ENCODE measurements at places on chromosomes 5 and 9. TPM values are rescaled to one million over a fixed set of nuclear protein-coding genes. Genes with fewer than 3 reads are reported as not detected.

OR1J1 gene
- not detected for total RNA-seq

GALT gene
- total RNA-seq = 44.3 TPM

ARID3C gene
- total RNA-seq = 0.31 TPM

DENND4C gene
- 48.8 TPM for total RNA-seq

BTNL8 gene
- total RNA-seq = not detected

GIN1 gene
- 5.3 TPM for total RNA-seq

C5orf52 gene
- total RNA-seq = not detected

GLDC gene
- 38.8 TPM for total RNA-seq

DNA sequence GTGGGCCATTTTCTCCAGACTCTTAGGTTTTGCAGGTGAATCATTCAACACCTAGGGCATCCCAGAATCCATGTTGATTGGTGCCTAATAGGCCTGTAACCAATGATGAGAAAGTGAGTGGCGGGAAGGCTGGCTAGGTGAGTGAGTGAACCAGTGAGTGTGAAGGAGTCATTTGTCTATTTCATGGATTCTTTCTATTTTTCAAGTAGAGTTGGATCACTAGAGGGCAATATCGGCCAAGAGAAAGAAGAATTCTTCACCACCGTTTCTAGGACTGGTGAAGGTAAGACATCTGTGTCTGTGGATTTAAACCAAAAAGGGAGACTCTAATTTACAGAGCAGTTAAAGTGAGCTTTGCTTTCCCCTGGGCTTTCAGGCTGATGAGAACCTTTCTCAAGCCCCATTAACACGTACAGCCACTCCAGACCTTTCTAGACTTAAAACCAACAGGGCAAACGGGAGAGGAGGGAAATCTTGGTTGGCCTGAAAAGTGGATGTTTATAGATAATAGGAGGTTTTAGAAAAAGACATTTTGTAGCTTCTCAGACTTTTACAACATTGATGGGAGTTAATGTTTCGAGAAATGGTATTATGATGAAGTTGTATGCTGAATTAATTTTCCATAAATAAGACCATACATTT, 114.3 kb upstream of the IL12B start:
- peak; percentile 70 for DNase-seq

- DNase-seq = no peak
Measured at GRCh38 chr5:171661143-171661542, 124.5 kb upstream of the SMIM23 start.

- no peak for DNase-seq
Measured at GRCh38 chr5:14767735-14768507, 103.4 kb downstream of the OTULIN start.

DNA sequence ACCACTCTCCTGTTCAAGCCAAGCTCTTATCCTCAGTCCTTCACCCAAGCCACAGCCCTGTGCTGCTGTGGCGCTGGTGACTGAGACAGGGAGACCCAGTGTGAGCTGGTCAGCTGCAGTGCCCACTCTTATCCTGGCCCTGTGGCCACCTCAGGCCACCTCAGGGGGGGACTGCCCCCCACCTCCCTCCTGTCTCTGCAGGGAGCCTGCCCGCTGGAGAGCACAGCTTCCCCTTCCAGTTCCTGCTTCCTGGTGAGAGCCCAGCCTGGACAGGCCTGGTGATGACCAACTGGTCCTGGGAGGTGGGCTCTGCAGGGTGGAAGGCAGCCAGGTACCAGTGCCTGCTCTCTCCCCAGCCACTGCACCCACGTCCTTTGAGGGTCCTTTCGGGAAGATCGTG, 5.5 kb upstream of the EHMT1 start:
- DNase-seq = peak; percentile 43

GRCh38 chr5:150068071-150068470, 18.3 kb downstream of the CSF1R start:
- DNase-seq = no peak

GRCh38 chr5:144173766-144174165, 3.1 kb downstream of the KCTD16 start:
- DNase-seq = no peak

- DNase-seq = peak; percentile 82
Measured at GRCh38 chr5:174837919-174838902, 113.8 kb downstream of the MSX2 start.

DNA sequence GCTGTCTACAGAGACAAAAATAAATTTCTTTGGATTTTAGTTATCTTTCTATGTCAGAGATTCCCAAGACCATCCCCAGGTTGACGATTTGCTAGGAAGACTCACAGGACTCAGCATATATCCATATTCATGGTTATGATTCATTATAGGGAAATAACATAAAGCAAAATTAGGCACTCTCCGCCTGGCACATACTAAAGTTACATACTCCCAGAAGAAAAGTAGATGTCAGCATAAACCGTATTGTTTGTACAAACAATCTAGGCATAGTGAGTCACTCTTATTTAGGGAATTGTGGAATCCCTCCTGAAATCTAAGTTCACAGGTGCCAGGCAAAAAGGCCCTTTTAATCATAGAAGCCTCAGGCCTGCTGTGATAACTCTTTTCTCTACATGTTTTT, 62.9 kb downstream of the INSL6 start:
- no peak for DNase-seq

- DNase-seq = no peak
Measured at GRCh38 chr5:86008293-86008692, 609.4 kb upstream of the COX7C start.

- peak; percentile 52 for DNase-seq
Measured at GRCh38 chr9:7216004-7216841, 458.4 kb downstream of the KDM4C start.

DNA sequence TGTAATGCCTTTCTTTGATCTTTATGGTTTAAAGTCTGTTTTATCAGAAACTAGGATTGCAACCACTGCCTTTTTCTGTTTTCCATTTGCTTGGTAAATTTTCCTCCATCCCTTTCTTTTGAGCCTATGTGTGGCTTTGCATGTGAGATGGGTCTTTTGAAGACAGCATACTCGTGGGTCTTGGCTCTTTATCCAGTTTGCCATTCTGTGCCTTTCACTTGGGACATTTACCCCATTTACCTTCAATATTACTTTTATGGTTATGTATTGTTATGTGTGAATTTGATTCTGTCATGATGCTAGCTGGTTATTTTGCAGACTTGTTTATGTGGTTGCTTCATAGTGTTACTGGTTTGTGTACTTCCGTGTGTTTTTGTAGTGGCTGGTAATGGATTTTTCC, 59.2 kb downstream of the YTHDC2 start:
- no peak for DNase-seq

GRCh38 chr5:176743136-176743861, 67.1 kb upstream of the UNC5A start:
- DNase-seq = peak; percentile 80

DNA sequence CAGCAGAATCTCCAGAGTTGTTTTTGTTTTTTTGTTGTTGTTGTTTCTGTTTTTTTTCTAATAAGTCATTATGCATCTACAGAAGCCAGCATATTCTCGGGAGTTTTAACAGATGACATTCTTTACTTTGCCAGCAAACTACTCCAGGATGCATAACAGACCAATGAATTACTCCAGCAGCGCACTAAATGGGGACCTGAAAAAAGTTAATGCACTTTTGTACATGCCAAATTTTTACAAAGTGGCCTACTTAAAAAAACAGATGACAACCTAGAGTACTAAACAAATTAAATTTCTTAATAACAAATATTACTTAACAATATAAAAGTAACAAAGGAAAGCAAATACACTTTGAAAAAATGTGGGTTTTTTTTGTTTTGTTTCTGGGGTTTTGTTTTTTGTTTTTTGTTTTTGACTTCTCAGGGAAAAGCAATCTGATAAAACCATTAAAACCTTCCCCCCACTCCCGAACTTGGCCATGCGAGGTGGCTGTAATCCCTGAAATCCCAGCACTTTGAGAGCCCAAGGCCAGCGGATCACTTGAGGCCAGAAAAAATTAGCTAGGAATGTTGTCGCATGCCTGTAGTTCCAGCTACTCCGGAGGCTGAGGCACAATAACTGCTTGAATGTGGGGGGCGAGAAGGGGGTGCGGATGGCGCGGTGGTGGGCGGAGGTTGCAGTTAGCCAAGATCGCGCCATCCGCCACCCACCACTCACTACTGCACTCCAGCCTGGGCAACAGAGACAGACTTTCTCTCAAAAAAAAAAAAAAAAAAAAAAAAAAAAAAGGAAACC, 352.4 kb downstream of the CETN3 start:
- DNase-seq = peak; percentile 72

GRCh38 chr9:78196258-78196657, 39.6 kb upstream of the CEP78 start:
- DNase-seq = no peak

DNA sequence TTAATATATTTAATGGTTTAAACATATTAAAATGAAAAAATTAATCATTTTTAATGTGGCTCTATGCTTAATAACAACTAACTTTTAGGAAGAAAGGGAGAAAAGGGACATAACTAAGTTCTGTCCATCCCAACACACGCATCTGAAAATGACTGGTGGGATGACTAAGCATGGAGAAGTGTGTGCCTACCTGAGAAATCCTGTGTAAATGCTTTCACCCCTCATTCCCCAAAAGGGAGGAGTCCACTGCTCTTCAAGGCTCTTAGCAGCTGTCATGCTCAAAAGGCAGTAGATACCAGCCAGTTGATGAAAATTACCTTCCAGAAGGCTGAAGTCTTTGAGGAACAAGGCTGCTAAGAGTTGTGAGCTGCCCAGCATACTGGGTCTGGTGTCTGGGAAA, 130.9 kb downstream of the NFIB start:
- no peak for DNase-seq

DNA sequence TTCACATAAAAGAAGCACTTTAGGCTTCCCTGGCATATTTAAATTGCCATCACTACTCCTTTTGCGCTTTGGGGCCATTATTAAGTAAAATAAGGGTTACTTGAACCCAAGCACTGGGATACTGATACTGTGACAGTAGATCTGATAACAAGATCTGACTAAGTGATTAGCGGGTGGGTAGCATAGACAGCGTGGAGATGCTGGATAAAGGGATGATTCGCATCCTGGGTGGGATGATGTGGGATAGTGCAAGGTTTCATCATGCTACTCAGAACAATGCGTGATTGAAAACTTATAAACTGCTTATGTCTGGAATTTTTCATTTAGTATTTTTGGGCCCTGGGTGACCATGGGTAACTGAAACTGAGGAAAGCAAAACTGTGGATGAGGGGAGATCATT, 75.1 kb downstream of the PTTG1 start:
- no peak for DNase-seq

GRCh38 chr5:76204713-76205112, 121.5 kb downstream of the SV2C start:
- DNase-seq = peak; percentile 86

DNA sequence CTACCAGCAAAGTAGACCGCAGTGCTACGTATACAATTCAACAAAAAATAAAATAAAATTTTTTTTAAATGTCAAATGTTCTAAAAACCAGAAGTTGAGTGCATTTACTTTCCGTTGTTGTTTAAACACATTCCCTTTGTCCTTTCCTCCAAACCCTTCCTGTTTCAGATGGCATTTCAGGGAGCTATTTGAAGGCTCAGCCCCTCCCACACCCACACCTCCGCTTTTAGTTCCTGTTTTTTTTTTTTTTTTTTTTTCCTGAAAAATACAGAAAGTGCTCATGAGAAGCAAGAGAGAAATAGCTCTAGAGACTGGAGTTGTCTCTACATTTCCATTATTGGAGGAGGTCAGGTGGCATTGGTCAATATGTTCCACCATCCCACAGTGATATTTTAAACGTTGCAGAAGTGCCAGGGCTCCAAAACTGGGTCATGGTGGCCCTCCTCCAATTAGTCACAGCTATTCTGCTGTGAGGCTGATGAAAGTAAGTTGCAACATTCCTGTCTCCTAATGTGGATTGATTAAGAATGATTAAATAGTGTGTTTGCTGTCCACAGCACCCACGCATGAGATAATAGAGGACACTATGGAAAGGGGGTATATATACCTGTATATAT, 106.9 kb downstream of the GABRG2 start:
- DNase-seq = no peak

- no peak for DNase-seq
Measured at GRCh38 chr9:87503927-87504326, 6.3 kb downstream of the DAPK1 start.

- no peak for DNase-seq
Measured at GRCh38 chr9:115046824-115047223, 71.1 kb downstream of the TNC start.

GRCh38 chr5:134590992-134591659, 41.5 kb downstream of the SAR1B start:
- DNase-seq = peak; percentile 77

GRCh38 chr5:73640861-73641320, 14.9 kb downstream of the ARHGEF28 start:
- no peak for DNase-seq

DNA sequence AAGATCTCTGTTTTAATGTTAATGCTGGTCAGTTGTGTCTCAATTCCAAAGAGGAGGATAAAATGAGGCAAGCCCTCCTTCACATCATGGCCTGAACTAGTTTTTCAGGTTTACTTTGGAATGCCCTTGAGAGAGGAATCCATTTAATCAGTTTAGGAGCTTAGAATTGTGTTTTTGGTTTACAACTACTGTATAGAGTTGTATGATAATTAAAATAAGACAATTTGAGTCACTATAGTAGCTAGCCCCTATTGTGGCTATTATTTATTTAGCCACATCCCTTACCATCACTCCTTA, 107.8 kb upstream of the PRLR start:
- DNase-seq = no peak

GRCh38 chr9:83432104-83432627, 106.0 kb downstream of the FRMD3 start:
- DNase-seq = peak; percentile 69

- no peak for DNase-seq
Measured at GRCh38 chr9:109088221-109088620, 31.5 kb downstream of the TMEM245 start.

DNA sequence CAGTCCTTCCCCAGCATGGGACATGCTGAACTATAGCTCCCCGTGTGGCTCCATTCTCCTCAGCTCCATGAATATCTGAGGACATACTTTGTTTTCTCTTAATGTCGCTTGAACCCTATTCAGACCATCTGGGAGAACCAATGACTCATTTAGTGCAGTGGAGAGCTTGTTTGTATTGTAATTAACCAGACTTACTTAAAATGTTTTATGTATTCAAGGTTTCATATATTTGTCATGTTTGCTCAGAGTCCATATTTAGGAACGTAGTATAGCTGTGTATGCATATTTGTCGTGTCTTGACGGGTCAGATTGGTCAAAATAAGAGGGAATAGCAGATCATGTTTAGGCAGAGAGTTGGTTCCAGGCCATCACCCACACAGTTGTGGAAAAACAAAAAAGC, 150.1 kb upstream of the NTRK2 start:
- DNase-seq = no peak

- DNase-seq = peak; percentile 96
Measured at GRCh38 chr5:174327317-174327864, 281.9 kb downstream of the NSG2 start.

- DNase-seq = no peak
Measured at GRCh38 chr9:121682926-121683515, 31.6 kb downstream of the DAB2IP start.

GRCh38 chr9:32395510-32396216, 11.2 kb downstream of the ACO1 start:
- no peak for DNase-seq

GRCh38 chr5:72145348-72145747, 38.1 kb downstream of the MAP1B start:
- DNase-seq = no peak

- DNase-seq = no peak
Measured at GRCh38 chr5:11251247-11251646, 490.2 kb upstream of the DAP start.
